ENCODE measurements at places on chromosomes 6 and 20. TPM values are rescaled to one million over a fixed set of nuclear protein-coding genes. Genes with fewer than 3 reads are reported as not detected.

- DNase-seq, result no peak
Measured at GRCh38 chr6:135759831-135760230, 91.7 kb upstream of the PDE7B start.

GRCh38 chr6:156687789-156688619 lies 89.2 kb upstream of the ARID1B start:
- DNase-seq, result peak; percentile 48

GRCh38 chr20:39778847-39779604 lies 816.9 kb downstream of the DHX35 start:
- no peak for DNase-seq

- no peak for DNase-seq
Measured at GRCh38 chr20:3613821-3614440, 49.3 kb downstream of the GFRA4 start.

GRCh38 chr20:56417402-56417801 lies 5.3 kb downstream of the CASS4 start:
- DNase-seq, result no peak

- DNase-seq, result peak; percentile 46
Measured at GRCh38 chr6:142695016-142695415, 250.0 kb downstream of the HIVEP2 start.

GRCh38 chr6:68826501-68826900 lies 191.4 kb downstream of the ADGRB3 start:
- no peak for DNase-seq

DNA sequence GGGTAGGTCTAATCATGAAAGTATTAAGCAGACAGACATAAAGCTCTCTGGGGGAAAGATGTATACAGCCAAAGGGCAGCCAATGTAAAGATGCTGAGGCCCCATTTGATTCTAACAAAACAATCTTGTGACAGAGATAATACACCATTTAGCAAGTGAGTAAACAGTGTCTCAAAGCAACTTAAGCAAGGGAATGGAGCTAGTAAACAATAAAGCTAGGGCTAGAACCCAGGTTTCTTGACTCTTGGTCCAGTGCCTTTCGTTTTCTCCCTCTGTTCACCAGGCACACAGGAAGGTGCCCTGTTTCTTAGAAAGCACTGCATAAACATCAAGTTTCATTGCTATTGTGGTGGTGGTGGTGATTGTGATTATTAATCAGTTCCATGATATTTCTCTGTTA lies 5.1 kb downstream of the ELOVL2 start:
- no peak for DNase-seq

GRCh38 chr20:38799203-38799602 lies 6.3 kb upstream of the PPP1R16B start:
- no peak for DNase-seq

DNA sequence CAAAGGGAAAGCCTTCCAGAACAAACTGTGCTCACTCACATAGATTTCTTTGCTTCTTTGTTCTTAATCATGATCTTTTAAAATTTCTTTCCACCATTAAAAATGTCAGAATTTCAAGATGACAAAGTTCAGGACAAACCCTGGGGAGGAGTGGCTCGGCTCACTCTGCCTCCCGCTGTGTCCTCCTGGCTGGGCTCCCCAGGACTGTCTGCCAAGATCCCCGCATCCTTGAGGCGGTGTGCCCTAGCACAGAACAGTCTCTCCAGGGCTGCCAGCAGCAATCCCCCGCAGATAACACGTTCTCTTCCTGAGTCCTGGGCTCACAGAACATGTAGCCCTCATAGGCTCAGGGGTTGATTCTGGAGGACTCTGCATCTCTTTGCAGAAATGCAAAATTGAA lies 98.4 kb upstream of the KCNG1 start:
- DNase-seq, result no peak

GRCh38 chr6:36499918-36500317 lies 47.4 kb downstream of the STK38 start:
- no peak for DNase-seq

GRCh38 chr20:46400828-46401477 lies 5.5 kb downstream of the ELMO2 start:
- no peak for DNase-seq

DNA sequence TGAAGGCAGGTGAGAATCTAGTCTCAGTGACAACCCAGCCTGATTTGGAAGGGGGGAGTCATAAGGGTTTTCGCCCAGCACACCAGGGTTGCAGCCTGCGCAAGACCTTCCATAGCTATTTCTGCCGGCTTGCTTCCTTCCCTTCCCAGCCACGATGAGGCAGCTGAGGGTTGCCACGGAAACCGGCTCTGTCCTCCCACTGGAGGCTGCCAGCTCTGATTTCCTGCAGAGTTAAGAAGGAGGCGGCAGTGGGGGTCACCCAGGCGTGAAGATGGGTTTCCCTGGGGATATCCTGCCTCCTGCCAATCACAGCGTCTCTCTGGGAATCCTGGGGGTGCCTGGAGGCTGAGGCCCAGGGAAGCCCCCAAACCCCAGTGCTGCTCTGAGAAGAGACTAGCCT lies 23.1 kb upstream of the KCNB1 start:
- DNase-seq, result no peak

GRCh38 chr6:150846641-150847040 lies 18.9 kb upstream of the MTHFD1L start:
- no peak for DNase-seq

- DNase-seq, result no peak
Measured at GRCh38 chr20:45945678-45946148, 11.2 kb downstream of the PCIF1 start.

GRCh38 chr6:107803957-107804356 lies 20.2 kb downstream of the SCML4 start:
- no peak for DNase-seq

- no peak for DNase-seq
Measured at GRCh38 chr6:124984668-124985338, 22.6 kb downstream of the RNF217 start.

- no peak for DNase-seq
Measured at GRCh38 chr6:76814496-76815458, 648.5 kb downstream of the HTR1B start.

GRCh38 chr20:8675896-8676295 lies 393.0 kb upstream of the PLCB4 start:
- DNase-seq, result no peak

- no peak for DNase-seq
Measured at GRCh38 chr6:40760887-40761286, 173.7 kb upstream of the LRFN2 start.

GRCh38 chr6:134517145-134517658 lies 199.3 kb upstream of the SGK1 start:
- DNase-seq, result peak; percentile 87

GRCh38 chr6:52724406-52725121 lies 38.7 kb downstream of the GSTA2 start:
- peak; percentile 90 for DNase-seq

- no peak for DNase-seq
Measured at GRCh38 chr20:50855498-50856474, 60.9 kb downstream of the BCAS4 start.

- DNase-seq, result no peak
Measured at GRCh38 chr6:34317882-34318498, 69.2 kb upstream of the SMIM29 start.

DNA sequence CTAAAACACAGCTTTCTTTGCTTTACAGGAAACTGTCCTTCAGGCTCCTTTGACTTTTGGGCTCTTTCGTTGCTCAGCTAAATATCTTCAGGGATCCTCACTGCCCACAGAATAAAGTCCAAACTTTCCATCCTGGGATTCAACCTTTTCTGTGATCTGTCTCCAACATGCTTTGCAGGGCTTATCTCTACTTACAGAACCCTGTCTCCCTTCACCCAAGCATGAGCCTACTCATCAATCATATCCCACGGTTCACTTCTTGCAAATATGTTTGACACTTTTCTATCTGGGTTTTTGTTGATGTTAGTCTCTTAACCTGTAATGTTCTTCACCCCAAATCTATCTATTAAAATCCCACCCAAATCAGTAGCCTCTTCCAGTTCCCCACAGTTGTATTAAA lies 327.3 kb upstream of the RNF24 start:
- DNase-seq, result no peak

- DNase-seq, result no peak
Measured at GRCh38 chr6:159224452-159224851, 55.3 kb downstream of the FNDC1 start.

- DNase-seq, result no peak
Measured at GRCh38 chr20:44532981-44533331, 11.1 kb upstream of the SERINC3 start.

The MOG gene
- 10.3 TPM for total RNA-seq

The NMBR gene
- total RNA-seq, result not detected

The LPA gene
- total RNA-seq, result not detected

The SPATA25 gene
- total RNA-seq, result 1.7 TPM

The SAPCD1 gene
- 0.86 TPM for total RNA-seq

The KIF6 gene
- 0.27 TPM for total RNA-seq

The NFATC2 gene
- total RNA-seq, result 2.0 TPM

The IRF4 gene
- 0.54 TPM for total RNA-seq

The ZNF165 gene
- 0.56 TPM for total RNA-seq

The SLC16A10 gene
- total RNA-seq, result 8.6 TPM

The LAMA4 gene
- 71.1 TPM for total RNA-seq

The MAFB gene
- 14.7 TPM for total RNA-seq

The TPD52L1 gene
- 43.5 TPM for total RNA-seq

The FRK gene
- total RNA-seq, result 7.5 TPM

The GPSM3 gene
- total RNA-seq, result 4.1 TPM

The SIRPB1 gene
- 0.35 TPM for total RNA-seq

The MAP1LC3A gene
- 107 TPM for total RNA-seq

The PDYN gene
- not detected for total RNA-seq

The GJA1 gene
- 214 TPM for total RNA-seq

The PI16 gene
- total RNA-seq, result 27.8 TPM

The SYCP2L gene
- total RNA-seq, result 0.75 TPM

The SNAI1 gene
- 0.81 TPM for total RNA-seq

The RAD21L1 gene
- not detected for total RNA-seq

Data from Right ventricle myocardium superior (tissue), 1 donor.